Aorta (tissue), 5 donors: ENCODE measurements at places on chromosomes 1 and 21. TPM values are rescaled to one million over a fixed set of nuclear protein-coding genes. Genes with fewer than 3 reads are reported as not detected.

Gene GPA33
- total RNA-seq = not detected

Gene NDUFS5
- total RNA-seq = 114 TPM

GRCh38 chr1:112133487-112133886, 144.0 kb upstream of the KCND3 start:
- no peak for DNase-seq

GRCh38 chr1:90782046-90782445, 64.9 kb upstream of the BARHL2 start:
- no peak for DNase-seq

DNA sequence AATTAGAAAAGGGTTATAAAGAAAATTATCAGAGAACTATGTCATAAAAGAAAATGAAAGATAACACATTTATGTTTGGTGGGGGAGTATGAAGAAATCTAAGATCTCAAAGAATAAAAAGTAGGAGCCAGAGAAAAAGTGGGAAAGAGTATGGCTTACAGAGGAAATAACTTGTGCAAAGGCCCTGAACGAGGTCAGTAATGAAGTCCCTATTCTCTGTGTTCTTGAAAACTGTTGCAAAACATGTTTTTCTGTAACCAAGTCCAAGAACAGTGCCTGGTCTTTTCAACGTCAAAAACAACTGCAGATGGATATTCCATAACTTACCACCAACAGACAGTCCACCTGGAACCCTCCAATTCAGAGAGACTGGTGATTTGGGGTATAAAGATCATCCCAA, 188.1 kb downstream of the NEGR1 start:
- DNase-seq = no peak

DNA sequence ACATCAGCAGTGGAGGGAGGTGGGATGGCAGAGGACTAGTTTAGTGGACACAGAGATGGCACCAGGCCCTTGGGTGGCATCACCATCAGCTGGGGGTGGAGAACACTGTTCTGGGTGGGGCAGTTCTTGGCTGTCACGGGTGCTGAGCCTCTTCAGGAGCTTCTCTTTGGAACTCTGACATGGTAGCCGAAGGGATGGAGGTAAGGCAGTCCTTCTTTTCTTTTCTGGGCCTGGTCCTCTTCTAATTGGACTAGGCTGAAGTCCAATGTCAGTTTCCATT, 8.3 kb upstream of the MEF2D start:
- DNase-seq = no peak

DNA sequence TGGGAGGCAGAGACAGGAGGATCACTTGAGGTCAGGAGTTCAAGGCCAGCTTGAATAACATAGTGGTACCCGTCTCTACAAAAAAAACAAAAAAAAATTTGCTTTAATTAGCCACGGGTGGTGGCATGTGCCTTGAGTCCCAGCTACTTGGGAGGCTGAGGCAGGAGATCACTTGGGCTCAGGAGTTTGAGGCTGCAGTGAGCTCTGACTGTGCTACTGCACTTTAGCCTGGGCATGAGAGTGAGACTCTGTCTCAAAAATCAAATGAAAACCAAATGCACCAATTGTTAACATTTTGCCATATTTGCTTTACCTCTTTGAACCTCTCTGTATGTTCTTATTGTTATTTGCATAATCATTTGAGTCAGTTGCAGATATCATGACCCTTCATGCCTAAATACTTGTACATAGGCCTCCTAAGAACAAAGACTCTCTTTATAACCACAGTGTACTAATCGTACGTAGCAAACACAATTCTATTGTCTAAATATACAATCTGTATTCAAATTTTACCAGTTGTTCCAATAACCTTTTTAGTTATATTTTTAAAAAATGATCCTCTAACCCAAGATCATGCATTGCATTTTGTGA, 8.5 kb upstream of the NID1 start:
- DNase-seq = no peak

GRCh38 chr1:20725189-20726117, 7.0 kb downstream of the SH2D5 start:
- DNase-seq = peak; percentile 66

GRCh38 chr1:64043976-64044375, 159.4 kb upstream of the UBE2U start:
- DNase-seq = peak; percentile 46

DNA sequence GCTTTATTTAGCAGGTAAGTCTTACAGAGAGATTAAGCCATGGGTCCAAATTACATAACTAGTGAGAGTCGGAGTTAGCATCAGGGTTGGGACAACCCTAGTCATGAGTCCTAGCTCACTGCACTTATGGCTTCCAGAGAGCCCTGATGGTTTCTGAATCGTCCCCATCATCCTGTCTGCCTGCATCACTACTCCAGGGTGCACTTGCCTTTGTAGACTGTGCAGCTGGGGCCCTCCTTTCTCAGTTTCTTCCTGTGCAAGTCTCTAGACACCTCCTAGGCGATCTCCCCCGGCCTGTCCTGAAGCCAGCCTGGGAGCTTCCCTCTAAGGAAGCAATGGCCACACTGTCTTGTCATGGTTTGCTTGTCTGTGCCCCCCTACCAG, 37.1 kb downstream of the KIAA0040 start:
- DNase-seq = no peak

- no peak for DNase-seq
These were observed 42.4 kb upstream of the PBX1 start for GRCh38 chr1:164516591-164516990.

GRCh38 chr21:41187537-41188025, 19.6 kb downstream of the BACE2 start:
- no peak for DNase-seq

Gene RSPO1
- total RNA-seq = 1.2 TPM

GRCh38 chr1:179187735-179188471, 41.6 kb downstream of the ABL2 start:
- DNase-seq = no peak

DNA sequence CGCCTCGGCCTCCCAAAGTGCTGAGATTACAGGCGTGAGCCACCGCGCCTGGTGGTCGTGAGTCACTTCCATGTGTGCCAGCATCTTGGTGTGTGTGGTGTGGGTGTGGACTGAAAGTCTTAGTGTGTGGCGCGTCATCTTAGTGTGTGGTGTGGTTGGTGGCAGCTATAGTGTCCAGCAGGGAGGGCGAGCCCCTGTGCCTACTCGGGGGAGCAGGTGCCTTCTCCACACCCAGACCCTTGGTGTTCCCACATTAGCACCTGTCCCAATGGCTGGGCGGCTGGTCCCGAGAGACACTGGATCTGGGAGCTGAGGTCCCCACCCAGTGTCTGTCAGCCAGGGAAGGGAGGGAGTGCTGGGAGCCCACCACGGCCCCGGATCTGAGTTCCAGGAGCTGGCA, 2.8 kb downstream of the SCNN1D start:
- DNase-seq = no peak

Gene PLA2G5
- total RNA-seq = 6.8 TPM

GRCh38 chr1:155437405-155437804, 116.7 kb downstream of the RUSC1 start:
- DNase-seq = no peak

- DNase-seq = no peak
These were observed 40.3 kb downstream of the HSF2BP start for GRCh38 chr21:43618940-43619339.

GRCh38 chr21:38992737-38993136, 187.0 kb downstream of the ETS2 start:
- DNase-seq = no peak
